ENCODE measurements at places on chromosomes 11 and 22. TPM values are rescaled to one million over a fixed set of nuclear protein-coding genes. Genes with fewer than 3 reads are reported as not detected.

The FAM111B gene
- total RNA-seq, result 1.0 TPM

The DGAT2 gene
- total RNA-seq, result 24.0 TPM

The ABTB2 gene
- 4.7 TPM for total RNA-seq

The SLC29A2 gene
- total RNA-seq, result 13.0 TPM

GRCh38 chr11:103619480-103619879, 417.0 kb upstream of the DDI1 start:
- DNase-seq, result no peak

- DNase-seq, result no peak
Observed at GRCh38 chr22:38135133-38135706, 24.7 kb upstream of the BAIAP2L2 start.

GRCh38 chr11:19079643-19080440, 19.3 kb upstream of the MRGPRX2 start:
- DNase-seq, result peak; percentile 69

DNA sequence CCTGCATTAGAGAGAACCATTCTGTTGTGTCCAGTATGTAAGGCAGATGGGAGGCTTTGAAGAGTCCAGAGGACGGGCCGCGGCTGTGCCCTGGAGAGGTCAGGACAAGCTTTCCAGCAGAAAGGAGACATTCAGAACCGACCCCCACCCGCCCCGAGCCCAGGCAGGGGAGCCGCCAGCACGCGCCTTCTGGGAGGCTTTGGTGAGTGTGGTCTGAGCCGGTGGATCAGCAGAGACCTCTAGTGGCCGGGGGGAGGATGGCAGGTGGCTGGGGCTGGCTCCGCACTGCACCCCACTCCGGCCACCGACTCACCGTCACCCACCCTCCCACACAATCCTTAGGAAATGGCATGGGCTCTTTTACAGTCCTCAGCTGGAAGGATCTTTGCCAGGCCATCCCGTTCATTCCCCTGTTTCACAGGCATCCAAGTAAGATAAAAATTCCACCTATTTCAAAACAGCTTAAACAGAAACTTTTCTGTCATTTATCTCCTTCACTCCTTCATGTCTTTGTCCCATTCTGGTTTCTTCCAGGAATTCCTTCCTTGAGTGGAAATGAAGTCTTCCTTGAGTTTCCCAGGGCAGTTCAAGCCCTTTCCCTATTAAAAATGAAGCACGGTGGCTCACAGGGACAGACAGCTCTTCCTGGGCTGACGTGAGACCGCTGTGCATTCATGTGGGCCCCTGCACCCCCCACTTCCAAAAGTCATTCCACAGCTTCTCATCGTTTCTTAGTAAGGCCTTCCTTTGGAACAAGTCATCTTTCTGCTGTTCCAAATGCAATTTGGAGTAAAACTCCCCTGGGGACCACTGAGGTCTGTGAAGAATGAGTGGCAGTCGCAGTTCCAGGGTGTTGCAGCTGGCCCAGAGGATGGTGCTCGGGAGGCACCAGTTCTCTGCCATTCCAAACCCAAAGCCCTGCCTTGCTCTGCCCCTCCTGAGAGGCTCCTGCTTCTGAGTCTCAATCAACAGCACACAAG, 91.0 kb downstream of the FEZ1 start:
- peak; percentile 75 for DNase-seq

- DNase-seq, result no peak
Observed at GRCh38 chr11:120125024-120125423, 12.9 kb downstream of the TRIM29 start.

- no peak for DNase-seq
Observed at GRCh38 chr11:17431139-17431538, 42.7 kb upstream of the KCNJ11 start.

All from ureter (tissue), 1 donor.